RPMI7951 (cell line): ENCODE measurements at places on chromosomes 4 and X.

GRCh38 chrX:39616098-39616729 is 481.5 kb downstream of the BCOR start:
- no peak for DNase-seq

GRCh38 chr4:54780149-54780495 is 122.4 kb downstream of the KIT start:
- DNase-seq, result no peak

- DNase-seq, result no peak
These were observed 735.3 kb upstream of the TENM3 start for GRCh38 chr4:181507938-181508337.

DNA sequence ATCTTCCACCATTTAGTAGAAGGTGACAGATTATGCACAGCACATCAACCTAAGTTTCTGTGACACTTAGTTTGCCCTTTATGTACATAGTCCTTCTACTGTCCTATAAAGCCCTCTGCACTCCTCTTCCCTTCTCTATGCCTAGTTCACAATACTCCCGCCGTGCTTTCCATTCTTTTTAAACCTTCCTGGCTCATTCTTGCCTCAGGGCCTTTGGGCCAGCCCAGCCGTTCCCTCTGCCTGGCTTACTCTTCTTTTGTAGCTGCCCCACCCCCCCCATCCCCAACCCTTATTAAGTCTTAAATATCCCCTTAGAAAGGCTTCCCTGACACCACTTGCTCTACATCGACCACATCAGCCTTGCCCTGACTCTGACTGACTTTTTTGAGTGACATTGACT is 33.0 kb downstream of the SGMS2 start:
- no peak for DNase-seq

DNA sequence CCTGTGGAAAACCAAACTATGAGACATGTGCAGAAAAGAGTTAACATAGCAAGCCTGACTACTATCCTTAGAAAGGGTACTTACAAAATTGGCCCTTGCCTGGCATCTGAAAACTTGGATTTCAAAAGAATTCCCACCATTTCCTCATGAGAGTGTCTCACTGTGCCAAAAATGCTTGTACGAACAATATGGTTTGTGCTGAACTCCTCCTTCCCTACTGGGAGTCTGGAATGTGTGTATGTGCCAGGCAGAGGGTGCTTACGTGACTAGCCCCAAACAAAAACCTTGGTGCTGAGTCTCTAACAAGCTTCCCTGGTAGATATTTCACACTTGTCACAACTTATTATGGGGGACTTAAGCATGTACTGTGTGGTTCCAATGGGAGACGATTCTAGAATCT is 81.7 kb upstream of the GIMD1 start:
- no peak for DNase-seq

GRCh38 chrX:18042776-18043175 is 177.9 kb downstream of the BEND2 start:
- no peak for DNase-seq

- no peak for DNase-seq
These were observed 1592.9 kb upstream of the TENM3 start for GRCh38 chr4:180650273-180650672.

- DNase-seq, result no peak
These were observed 617.5 kb upstream of the CPEB2 start for GRCh38 chr4:14384824-14385223.

GRCh38 chr4:67030636-67031035 is 514.7 kb downstream of the CENPC start:
- DNase-seq, result no peak

DNA sequence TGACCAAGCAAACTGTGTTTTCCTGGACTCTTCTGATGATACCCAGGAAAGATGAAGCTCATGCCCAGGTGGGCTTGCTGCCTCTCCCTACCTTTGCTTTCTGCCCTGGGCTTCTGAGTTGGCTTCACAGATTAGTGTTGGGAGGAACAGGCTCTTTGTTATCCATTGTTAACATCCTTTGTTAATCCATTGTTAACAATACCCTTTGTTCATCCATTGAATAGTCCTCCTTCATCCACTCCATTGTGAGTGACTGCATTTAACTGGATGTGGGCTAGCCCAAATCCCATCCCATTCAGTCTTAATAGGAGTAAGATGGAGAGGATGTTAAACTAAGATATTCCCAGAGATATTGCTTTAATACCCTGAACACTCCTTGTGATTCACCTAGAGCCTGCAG is 199.0 kb upstream of the LNX1 start:
- no peak for DNase-seq
